Activated T-helper 1 cell treated with anti-CD3 and anti-CD28 coated beads, Interleukin-2, amount 50 U/mL, for 16 hours (primary cell): ENCODE measurements at places on chromosomes 4 and X.

GRCh38 chr4:3857269-3857926, 91.2 kb downstream of the ADRA2C start:
- DNase-seq, result no peak

GRCh38 chr4:153713866-153714646, 30.0 kb downstream of the TLR2 start:
- no peak for DNase-seq

DNA sequence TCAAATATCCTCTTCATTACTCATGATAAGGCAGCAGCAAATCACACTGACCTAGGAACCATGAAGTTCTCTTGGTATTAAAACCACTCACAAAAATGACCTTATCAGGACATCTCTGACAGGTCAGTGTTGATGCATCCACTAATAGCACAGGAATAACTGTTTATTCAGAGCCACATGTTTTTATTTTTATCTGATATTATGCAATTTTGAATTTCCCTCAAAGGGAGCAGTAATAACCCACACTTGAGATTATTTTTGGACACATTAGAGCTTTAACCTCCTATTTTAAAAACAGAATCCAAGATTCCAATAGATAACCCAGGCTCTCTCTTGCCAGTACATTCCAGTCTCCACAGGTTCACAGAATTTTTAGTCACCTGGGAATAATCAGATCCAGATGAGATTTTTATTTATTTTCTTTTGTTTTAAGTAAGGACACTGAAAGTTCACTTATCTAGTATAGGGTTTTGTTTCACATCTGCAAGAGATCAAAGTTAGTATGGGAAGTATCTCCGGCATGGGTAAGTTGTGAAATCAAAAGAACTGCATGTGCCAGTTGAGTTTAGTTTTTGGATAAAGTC, 36.3 kb upstream of the MYOZ2 start:
- no peak for DNase-seq

DNA sequence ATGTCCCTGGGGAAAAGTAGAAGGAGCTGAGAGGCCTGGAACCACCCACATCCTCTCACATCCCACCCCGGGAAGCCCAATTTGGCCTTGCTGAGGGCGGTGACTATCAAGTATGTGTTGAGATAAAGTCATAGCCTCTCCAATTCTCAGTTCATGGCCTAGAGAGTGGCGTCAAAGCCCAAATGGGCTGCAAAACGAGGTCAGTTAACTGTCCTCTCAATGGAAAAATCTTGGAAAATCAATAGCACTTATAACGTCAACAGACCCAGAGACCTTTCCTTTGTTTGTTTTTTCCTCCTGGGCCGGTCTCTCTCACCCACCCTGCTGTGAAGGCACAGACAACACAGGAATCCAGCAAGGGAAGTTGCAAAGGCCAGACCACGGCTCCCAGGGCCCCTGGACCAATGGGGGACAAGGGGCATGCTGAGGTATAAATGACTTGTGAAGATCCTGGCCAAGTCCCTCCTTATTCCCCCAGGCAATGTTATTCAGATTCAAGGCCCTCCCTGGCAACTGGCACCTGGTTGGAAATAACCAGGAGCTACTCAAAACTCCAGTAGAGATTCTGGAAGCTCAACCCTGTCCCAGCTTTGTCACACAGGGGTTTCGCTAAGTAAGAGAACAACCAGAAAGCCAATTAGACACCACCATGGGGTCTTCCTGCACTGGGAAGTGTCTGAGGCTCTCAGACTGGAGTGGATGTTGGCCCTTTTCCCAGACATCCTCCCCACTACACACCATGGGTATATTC, 38.6 kb downstream of the TSC22D3 start:
- no peak for DNase-seq

GRCh38 chr4:154304679-154305078, 186.9 kb downstream of the DCHS2 start:
- DNase-seq, result no peak
